CMK (cell line): ENCODE measurements at places on chromosomes 7 and 10.

- no peak for DNase-seq
Observed at GRCh38 chr10:3525832-3526449, 259.1 kb downstream of the KLF6 start.

GRCh38 chr10:28875549-28876081, 198.3 kb downstream of the BAMBI start:
- DNase-seq = no peak

DNA sequence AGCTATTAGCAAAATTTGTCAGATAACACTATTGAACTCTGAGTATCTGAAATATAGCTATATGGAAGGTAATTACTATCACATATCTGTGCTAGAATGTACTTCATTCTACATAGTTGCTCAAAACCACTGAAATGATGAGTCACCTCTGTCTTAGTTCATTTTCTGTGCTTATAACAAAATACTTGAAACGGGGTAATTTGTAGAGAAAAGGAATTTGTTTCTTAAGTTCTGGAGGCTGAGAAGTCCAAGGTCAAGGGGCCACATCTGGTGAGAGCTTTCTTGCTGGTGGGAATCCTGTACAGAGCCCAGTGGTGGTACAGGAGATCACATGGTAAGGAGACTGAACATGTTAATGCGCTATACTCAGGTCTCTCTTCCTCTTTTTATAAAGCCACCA, 41.9 kb upstream of the TNKS2 start:
- no peak for DNase-seq

GRCh38 chr7:45221896-45222604, 64.5 kb downstream of the RAMP3 start:
- no peak for DNase-seq

GRCh38 chr10:31123946-31124345, 92.3 kb upstream of the ZNF438 start:
- no peak for DNase-seq

GRCh38 chr7:110534241-110534931, 556.5 kb upstream of the LRRN3 start:
- DNase-seq = no peak

DNA sequence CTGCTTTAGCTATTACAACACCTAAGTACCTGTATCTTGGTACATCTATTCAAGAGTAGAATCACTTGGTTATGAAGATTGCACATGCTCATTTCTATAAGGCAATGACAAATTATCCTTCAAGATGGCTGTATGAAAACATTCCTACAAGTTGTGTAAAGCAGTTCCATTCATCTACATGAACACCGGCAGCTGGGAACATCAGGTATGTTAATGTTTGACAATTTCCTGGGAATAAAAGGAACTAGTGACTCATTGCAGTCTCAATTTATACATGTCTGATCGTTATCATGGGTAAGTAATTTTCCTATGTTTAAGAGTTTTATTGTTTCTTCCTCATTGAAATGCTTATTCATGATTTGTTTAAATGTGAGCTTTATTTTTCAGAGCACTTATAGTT, 203.2 kb upstream of the SEMA3E start:
- no peak for DNase-seq

DNA sequence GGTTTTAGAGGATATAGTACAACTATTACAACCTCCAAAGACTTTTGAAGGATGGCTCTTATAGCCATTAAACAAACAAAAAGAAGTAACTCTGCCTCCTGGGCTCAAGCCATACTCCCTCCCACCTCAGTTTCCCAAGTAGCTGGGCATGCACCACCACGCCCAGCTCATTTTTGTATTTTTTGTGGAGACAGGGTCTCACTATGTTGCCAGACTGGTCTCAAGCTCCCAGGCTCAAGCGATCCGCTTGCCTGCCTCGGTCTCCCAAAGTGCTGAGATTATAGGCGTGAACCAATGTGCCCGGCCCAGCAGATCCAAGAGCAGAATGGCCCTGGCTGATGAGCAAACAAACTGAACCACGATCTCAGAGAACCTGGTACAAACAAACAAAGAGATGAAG, 16.0 kb downstream of the NANOS1 start:
- no peak for DNase-seq

GRCh38 chr10:107064075-107064474, 100.4 kb downstream of the SORCS1 start:
- no peak for DNase-seq

GRCh38 chr7:43313628-43314378, 201.4 kb downstream of the HECW1 start:
- no peak for DNase-seq

DNA sequence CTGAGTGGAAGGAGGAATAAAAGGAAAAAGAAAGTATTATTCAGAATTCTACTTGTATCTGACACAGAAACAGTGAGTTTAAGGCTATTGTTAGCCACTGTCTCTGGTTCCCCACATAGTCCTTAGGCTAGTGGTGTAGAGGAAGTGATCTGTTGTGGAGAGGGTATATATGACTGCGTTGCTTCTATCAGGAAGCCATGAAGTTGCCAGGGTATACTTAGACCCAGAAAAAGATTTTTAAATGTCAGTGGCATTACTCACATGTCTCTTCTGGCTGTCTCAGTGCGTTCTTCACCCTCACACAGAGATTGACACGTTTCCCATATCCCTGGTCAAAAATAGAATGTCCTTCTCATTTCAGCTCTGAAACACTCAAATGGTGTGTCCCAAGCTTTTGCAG, 72.7 kb downstream of the SEM1 start:
- no peak for DNase-seq

- DNase-seq = no peak
Observed at GRCh38 chr10:113326160-113327111, 226.4 kb upstream of the HABP2 start.

GRCh38 chr10:112000466-112000865, 183.1 kb downstream of the GPAM start:
- DNase-seq = no peak

- no peak for DNase-seq
Observed at GRCh38 chr7:151808400-151809145, 68.3 kb downstream of the PRKAG2 start.

DNA sequence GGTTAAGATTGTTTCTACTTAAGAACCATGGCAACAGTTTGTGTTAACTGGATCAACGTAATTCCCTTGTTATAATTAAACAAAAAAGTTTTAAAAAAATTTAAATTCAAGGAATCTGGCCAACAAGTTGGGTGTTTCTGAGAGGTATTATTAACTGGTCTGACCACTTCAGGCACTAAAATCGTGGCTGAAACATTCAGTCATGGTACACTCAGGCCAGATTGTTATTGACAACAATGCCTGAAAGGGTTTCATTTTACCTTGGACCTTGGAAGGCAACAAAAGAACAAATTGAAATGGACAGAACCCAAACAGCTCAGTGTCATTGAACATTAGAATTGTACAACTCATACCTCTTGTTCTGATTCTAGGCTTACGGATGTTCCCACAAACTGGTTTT, 103.3 kb upstream of the ARMC3 start:
- DNase-seq = no peak

DNA sequence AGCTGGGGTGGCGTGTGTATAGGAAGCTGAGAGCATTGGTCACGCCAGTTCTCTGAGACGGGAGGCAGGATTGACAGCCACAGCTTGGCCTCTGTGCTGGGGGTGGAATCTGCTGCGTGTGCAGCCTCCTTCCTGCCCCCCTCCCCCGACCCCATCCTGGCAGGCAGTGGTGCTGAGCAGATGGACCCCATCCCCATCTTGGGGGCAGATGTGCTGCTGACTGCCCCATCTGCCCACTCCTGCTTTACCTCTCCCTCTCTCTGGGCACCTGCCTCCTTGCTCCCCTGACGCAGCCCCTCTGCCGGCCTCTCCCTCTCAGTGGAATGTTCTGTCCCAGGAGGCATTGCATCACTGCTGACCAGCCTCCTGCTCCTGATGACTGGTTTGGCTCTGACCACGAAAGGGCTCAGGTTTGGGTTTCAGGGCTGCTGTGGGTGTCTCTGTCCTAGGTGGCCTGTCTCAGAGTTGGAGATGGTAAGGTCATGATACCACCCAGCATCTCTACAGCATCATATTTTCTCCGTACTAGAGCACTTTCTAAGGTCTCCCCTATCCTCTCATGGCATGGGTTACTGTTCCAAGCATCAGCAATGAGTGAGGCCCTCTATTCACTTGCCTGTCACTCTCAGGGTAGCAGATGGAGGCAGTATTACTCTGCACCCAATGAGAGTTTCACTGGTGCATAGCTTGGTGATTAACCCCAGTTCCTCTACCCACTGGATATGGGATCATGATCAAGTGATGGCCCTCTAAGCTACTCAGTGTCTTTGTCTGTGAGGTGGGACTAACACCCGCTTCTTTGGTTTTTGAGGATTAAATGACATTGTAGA, 81.9 kb downstream of the RBM20 start:
- DNase-seq = no peak

GRCh38 chr10:43576062-43576461, 1.6 kb upstream of the ZNF239 start:
- no peak for DNase-seq

DNA sequence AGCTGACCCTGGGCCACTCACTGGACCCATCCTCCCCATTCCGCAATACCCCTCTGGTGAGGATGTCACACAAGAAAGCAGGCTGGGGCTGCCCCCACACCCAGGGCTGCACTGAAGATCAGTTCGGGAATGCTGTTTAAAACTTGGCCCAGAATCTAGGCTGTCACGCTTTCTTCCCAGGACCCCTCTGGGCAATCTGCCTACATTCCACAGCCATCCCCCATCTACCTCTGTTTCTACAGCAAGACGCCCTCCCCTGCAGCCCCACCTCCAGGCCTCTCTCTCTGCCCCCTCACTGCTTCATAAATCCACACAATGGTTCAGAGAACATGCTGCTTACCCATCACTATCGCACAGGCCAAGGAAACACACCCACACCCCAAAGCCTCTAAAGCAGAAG, 36.1 kb downstream of the XPNPEP1 start:
- DNase-seq = no peak

- DNase-seq = no peak
Observed at GRCh38 chr10:96656839-96657238, 63.5 kb downstream of the PIK3AP1 start.

DNA sequence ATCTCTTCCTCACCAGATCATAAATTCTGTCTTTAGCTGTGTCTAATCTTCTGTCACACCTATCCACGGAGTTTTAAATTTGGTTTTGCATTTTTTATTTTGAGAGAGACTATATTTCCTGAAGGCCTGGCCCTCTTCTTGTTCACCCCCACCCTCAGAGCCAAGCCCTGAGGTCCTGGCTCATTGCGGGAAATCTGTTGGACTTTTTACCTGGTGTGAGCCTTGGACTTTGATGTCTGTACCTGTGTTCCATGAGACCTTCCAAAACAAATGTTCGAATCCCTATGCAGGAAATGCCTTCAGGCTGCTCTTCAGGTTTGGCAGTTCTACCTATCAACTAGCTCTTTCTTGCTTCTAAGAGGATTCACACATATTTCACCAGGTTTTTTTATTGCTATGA, 175.2 kb upstream of the GRB10 start:
- DNase-seq = no peak

DNA sequence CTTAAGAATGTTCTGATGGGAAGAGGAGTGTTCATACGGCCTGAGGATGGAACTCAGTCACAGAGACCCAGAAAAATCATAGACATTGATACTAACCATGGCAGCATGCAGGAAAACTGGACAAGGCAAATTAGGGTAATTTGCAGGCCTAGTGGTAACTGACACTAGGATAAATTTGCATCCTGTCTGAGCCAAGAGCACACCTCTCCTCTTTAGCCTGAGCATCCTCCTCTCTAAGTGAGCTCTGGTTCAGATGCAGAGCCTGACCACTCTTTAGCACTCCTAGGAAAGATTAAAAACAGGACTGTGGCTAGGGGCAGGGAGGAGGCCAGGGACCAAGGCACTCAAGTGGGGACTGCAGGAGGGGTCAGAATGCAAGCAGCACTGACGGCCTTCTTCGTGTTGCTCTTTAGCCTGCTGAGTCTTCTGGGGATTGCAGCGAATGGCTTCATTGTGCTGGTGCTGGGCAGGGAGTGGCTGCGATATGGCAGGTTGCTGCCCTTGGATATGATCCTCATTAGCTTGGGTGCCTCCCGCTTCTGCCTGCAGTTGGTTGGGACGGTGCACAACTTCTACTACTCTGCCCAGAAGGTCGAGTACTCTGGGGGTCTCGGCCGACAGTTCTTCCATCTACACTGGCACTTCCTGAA, at the start of gene TAS2R41:
Gene TAS2R41, plus strand, starts transcription at position 373 of the 650 bp plus-strand sequence. Its CDS starts 0 bp downstream, at position 373.
- no peak for DNase-seq

DNA sequence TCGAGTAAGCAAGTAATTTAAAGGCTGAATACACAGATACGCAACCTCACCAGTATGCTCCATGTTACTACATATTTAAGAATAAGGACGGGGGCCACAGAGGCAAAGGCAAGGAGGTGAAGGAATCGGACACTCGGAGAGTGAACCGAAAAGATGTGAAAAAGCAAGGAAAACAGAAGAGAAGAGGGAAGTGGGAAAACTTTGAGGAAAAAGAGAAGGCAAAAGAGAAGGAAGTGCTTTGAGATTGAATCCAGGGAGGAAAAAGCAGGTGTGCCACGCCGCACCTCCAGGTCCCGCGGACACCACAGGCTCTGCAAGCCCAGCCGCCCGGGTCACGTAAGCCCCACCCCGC, 367 bp upstream of the AVL9 start:
- no peak for DNase-seq

DNA sequence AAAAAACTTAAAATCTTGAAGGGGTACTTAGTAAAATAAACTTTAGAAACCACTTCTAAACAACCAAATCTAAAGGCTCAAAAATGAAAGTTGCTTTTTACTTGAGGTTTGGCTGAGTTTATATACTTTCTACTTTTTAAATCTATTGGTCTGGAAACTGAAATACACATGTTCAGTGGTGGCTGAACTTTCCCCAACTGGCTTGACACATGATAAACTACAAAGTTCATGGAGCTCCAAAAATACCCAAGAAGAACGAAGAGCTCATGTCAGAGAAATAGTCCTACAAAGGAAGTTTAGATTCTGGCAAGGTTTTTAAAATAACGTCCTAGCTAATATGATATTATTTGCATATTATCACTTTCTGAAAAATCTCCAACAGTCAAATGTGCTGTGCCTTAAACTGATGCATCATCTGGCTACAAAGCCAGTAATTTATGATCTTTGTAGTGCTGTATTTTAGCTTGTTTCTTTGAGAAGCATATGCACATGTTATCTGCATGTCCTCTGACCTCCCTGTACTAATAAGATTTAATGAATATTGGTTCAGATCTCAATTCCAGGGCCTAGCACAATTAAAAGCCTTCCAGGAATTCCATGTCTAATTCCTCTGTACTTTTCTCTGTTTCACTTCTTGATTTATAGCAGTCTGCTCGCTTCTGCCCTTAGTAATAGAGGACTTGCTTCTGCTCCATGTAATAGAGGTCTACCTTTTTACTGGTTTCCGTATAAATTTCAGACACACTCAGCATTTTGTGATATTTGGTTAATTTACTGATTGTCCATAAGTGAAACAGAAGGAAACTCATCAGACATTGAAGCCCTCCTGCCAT, 28.2 kb downstream of the SEMA3C start:
- DNase-seq = no peak

- no peak for DNase-seq
Observed at GRCh38 chr7:142873281-142873784, 12.2 kb downstream of the TRPV6 start.

- no peak for DNase-seq
Observed at GRCh38 chr7:300546-301290, 10.7 kb downstream of the FOXL3 start.
